H1 (cell line): ENCODE measurements at places on chromosomes 5 and 9. TPM values are rescaled to one million over a fixed set of nuclear protein-coding genes. Genes with fewer than 3 reads are reported as not detected.

DNA sequence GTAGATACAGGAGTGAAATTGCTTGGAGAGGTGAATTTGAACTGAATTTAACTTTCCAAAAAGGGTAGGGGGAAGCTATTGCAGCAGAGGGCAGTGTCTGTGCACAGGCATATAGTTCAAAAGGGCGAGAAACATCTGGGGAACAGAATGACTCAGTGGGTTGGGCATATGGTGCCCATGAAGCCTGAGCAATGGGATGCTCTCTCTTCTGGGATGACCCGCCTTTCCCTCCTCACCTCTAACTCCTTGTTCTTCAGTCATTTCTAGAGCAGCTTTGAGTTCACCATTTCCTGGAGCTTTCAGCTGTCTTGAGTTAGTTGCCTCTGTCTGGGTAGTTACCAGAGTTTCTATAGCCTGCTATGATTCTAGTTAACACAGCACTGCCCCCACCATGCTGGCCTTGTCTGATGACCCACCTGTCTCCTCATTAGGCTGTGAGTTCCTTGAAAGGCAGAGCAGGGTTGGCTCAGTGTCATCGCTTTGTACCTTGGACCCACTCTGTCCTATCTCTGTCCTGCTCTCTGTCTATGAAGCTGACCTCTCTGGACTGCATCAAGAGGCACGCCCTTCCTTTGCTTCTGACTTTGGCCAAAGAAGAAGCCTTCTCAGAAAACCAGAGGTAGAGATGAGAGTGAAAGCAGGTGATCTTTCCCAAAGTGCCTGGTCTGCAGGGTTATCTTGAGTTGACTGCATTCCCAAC, 299.6 kb upstream of the KLF4 start:
- DNase-seq, result no peak

DNA sequence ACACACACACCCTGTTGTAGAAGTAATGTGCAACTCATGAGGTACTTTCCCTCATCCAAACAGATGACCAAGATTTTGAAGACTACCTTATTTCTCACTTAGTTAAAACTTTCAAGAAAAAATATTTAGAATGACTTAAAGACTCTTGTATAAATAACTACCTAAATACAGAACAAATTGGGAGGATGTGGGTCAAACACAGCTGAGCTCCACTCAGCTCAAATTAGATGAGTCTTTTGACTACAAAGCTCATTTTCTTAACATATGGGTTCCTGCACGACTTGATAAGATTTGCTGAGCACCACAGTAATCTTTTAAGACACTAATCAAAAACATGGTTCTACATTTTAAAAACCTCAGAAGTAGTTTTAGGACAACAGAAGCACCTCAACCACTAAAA, 8.9 kb downstream of the MTX3 start:
- DNase-seq, result no peak

DNA sequence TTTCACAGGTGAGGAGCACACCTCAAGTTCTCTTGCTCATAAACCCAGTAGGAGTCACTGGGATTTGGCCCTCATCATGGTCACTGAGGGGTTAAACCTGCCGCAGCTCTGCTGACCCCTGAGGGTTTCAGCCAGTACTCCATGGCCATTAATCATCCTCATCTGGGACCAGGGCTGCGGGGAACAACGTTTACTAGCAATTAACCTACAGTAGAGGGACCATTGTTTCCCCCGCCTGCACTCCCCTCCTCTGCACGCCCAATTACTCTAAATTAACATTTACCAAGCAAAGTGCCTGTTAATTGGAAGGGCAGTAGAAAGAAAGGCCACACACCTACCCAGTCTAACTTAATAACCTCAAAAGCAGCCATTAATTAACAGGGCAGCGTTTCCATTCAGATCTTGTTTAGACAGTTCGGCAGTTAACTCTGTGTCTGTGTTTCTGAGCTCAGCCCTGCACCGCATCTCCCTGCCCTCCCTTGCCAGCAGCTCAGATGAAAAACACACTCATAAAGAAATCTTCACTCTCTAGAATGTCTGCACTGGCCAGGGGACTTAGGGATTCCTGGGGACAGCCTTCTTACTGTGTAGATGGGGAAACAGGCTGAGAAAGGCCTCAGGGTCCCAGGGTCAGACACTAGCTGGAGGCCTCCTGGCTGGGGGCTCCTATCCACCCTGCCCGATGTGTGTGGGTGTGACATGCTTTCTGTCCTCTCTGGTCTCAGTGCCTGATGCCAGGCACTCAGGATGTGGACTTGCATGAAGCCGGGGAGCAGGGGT, 51.6 kb downstream of the ALG2 start:
- no peak for DNase-seq

- no peak for DNase-seq
These were observed 15.9 kb downstream of the MAN2A1 start for GRCh38 chr5:109705596-109705995.

GRCh38 chr5:80697100-80697499, 42.3 kb upstream of the DHFR start:
- no peak for DNase-seq

DNA sequence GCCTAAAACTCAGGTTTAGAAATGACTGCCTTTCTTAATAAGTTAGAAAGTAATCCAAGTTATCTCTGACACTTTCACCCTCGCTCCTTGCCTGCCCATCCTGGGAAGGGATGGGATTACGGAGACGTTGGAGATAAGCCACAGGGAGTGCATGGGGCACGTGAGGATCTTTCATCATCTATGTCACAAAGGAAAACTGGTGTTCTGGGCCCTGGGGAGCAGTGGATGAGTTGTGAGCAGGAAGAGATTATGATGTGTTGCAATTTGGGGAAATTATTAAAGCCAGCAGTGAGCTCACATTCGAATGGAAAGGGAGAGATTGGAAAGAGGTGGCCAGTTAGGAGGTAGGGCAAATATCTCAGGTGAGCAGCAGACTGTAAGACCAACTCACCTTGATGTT, 12.8 kb downstream of the AFAP1L1 start:
- DNase-seq, result no peak

DNA sequence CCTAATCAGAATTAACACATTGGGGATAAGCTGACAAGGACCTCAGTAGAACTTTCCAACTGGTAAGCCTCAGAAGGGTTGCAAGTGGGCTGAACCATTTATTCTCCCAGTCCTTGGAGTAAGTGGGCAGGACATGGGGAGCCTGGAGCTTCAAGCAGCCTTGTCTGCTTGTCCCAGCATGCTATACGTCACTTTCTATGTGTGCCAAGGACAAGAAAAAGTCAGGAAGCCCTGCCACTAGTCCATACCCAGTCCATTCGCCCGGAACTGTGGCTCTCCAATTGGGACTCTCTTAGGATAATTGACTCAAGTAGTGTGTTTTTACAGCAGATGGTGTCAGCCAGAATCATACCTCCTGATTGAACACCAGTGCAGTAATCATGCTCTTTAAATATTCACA, 62.6 kb upstream of the FRRS1L start:
- DNase-seq, result no peak

DNA sequence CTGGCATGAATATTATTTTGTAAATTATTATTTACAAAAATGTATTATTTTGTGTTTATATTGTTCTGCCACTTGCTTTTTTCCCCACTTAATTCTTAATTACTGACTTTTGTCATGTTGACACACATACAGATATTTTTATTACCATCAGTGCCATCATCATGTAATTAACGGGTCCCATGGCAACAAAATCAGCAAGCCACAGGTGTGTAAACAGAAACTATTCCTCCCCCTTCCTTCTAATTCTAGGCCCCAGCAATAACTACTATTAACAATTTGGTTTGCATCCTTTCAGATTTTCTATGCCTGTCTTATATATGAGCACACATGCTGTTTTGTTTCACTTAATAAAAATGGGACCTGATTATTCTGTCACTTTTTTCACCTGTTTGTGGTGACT, 29.3 kb downstream of the CYFIP2 start:
- no peak for DNase-seq

- DNase-seq, result no peak
These were observed 28.5 kb downstream of the KCNV2 start for GRCh38 chr9:2745560-2746380.

GRCh38 chr9:135329571-135330306, 149.8 kb upstream of the PPP1R26 start:
- DNase-seq, result peak; percentile 64

DNA sequence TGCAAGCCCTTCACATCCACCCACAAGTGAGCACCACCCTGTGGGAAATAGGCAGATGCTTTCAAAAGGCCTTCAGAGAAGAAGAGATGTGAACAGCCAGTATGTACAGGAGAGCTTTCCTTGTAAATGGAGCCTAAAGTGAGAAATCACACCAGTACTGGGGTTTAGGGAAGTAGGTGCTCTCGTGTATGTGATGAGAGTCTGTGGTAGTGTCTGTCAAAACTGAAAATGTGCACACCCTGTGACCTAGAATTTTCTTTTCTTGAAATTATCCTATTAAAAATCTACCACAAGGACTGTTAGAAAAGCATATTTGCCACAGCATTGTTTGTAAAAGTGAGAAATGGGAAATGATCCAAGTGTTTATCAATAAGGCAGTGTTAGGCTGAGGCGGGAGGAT, 16.6 kb downstream of the OTULINL start:
- DNase-seq, result no peak

DNA sequence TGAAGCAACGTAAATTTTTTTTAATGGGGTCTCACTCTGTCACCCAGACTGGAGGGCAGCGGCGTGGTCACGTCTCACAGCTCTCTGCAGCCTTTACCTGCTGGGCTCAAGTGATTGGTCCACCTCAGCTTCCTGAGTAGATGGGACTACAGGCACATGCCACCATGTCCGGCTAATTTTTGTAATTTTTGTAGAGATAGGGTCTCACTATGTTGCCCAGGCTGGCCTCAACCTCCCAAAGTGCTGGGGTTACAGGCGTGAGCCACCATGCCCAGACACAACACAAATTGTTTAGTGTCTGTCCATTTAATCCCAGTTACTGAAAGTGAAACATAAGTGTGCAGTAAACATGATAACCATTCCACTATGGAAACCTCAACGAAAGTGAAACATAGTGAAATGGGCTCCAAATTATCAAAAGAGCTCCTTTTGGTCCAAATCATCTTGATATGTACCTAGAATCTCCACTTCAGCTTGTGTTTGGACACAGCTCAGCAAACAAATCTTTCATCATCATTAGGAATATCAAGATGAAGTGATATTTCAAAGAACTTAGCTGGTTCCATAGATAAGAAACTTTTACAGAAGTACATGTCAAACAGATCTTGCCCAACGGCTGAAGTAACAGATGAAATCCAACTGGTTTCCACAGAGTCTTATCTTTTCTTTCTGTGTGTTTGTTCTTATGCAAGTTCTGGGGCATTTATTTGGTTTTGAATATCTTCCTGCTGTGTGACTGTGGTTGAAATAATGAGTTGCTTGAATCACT, 41.2 kb upstream of the PLPP1 start:
- no peak for DNase-seq

DNA sequence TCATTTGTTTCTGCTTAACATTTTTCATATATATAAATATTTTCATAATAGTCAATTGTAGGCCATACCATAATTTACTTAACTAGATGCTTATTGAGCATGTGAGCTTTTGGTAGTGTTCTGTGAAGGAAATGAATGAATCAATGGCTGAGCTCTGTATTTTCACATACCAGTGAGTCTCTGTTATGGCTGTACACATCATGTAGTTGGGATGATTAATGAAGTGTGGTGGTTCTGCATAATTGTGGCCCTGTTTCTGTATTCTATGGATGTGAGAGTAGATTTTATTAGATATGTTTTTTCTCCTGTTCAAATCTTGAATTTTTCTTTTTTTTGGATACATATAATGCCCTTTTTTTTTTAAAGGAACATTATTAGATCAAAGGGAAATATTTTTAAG, 56.2 kb downstream of the CTNNA1 start:
- no peak for DNase-seq

- DNase-seq, result no peak
These were observed 29.3 kb upstream of the CRB2 start for GRCh38 chr9:123326662-123327093.

The CNTLN gene
- total RNA-seq, result 10.5 and 10.8 TPM in 2 replicates

The SELENOP gene
- 17.0 and 19.4 TPM in 2 replicates for total RNA-seq

The CA9 gene
- 1.3 and 1.4 TPM in 2 replicates for total RNA-seq

The ZDHHC11B gene
- 1.9 and 2.5 TPM in 2 replicates for total RNA-seq

The IFNB1 gene
- not detected in 2 replicates for total RNA-seq

The SLC6A18 gene
- total RNA-seq, result not detected in 2 replicates
